ENCODE measurements at places on chromosomes 12 and 14. TPM values are rescaled to one million over a fixed set of nuclear protein-coding genes. Genes with fewer than 3 reads are reported as not detected.

The NRIP2 gene
- total RNA-seq, result 2.4 TPM

The RAB15 gene
- 25.2 TPM for total RNA-seq

The RHEBL1 gene
- total RNA-seq, result not detected

The CBLN3 gene
- total RNA-seq, result 0.84 TPM

The TSHR gene
- not detected for total RNA-seq

The TEX22 gene
- total RNA-seq, result not detected

The TAS2R9 gene
- not detected for total RNA-seq

The TBX3 gene
- 46.4 TPM for total RNA-seq

The B4GALNT3 gene
- 0.53 TPM for total RNA-seq

The GPR68 gene
- 0.19 TPM for total RNA-seq

The ENDOU gene
- not detected for total RNA-seq

The DCN gene
- 318 TPM for total RNA-seq

The ART4 gene
- 0.19 TPM for total RNA-seq

The TMEM132D gene
- total RNA-seq, result not detected

The PPTC7 gene
- total RNA-seq, result 101 TPM
